ENCODE measurements at places on chromosomes 4 and X. TPM values are rescaled to one million over a fixed set of nuclear protein-coding genes. Genes with fewer than 3 reads are reported as not detected.

The PDE5A gene
- total RNA-seq: 0.94 TPM

- DNase-seq: no peak
Measured at GRCh38 chrX:37746951-37747350, 32.9 kb upstream of the CYBB start.

DNA sequence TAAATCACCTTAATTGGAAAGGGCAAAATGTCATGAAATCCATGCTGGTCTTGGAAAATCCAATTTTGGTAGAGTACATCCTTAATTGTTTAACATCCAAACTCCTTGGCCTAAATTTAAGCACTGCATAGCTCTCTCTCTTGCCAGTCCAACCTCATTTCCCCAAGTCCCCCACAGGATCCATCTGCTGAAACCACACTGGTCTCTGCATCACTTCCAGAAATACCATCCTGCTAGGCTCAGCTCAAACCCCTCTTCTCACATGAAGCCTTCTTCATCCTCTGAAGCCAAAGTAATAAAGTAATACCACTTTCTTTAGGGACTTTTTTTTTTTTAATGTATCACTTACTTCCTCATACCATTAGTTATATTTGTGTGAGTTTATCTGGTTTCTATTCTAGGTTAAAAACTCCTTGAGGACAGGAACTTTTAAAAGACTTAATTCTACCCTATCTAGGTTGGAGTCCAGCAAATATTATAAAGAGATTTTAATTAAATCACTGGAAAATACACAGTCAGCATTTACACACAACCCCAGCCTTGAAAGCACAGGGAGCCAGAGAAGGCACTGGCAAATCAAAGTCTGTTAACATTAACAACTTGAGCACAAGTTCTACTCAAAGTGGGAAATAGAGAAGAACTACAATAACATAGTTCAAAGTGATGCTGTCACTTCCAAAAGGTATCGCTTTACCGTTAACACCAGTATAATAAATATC is 16.7 kb upstream of the KLF3 start:
- DNase-seq: no peak

GRCh38 chr4:48906206-48907173 is at the start of gene OCIAD2:
OCIAD2 (minus strand) TSS chr4:48906774; CDS start chr4:48904549, 2,225 bp downstream.
- DNase-seq: peak; percentile 84

The EFHC2 gene
- 0.79 TPM for total RNA-seq

DNA sequence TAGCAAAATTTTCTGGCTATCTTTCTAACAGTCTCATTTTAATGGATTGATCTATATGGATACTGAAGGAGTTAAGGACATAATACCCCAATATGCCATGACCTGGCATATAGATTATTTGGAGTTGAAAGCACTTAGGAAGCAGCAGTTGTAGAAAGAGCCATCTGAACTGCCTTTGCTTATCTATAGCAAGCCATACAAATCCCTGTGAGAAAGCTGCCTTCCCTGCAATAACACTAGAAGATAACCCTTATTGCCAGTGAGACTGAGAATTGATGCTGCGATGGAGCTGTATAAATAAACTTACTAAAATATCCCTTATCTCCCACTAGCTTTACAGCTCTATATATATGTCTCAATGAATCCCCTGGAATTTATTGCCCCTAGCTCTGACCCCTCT is 346.3 kb downstream of the TECRL start:
- DNase-seq: no peak

DNA sequence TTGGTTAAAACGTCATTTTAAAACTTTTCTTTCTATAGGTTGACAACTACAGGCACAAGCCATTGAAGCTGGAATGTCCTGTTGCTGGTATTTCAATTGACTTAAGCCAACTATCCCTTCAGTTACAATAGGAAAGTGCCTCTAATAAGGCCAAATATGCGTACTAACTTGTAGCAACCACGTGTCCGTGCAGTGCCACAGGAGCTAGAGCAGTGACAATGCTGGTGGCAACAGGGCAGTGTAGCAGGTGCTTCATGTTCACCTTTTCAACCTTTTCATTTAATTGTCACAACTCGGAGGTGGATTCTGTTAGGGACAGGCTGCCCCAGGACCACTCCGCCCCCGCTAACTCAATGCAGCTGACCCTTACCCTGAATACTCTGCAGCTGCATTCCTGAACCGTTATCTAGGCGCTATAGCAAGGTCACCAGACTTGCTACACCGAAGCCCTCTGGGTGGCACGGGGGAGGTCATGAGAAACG is 37.7 kb downstream of the ERVMER34-1 start:
- DNase-seq: no peak

The PGAM4 gene
- not detected for total RNA-seq

GRCh38 chrX:136819031-136819703 is 38.4 kb upstream of the ARHGEF6 start:
- DNase-seq: no peak

- no peak for DNase-seq
Measured at GRCh38 chr4:150231107-150231770, 153.0 kb downstream of the DCLK2 start.

- no peak for DNase-seq
Measured at GRCh38 chr4:41213625-41214135, 662 bp downstream of the APBB2 start.

DNA sequence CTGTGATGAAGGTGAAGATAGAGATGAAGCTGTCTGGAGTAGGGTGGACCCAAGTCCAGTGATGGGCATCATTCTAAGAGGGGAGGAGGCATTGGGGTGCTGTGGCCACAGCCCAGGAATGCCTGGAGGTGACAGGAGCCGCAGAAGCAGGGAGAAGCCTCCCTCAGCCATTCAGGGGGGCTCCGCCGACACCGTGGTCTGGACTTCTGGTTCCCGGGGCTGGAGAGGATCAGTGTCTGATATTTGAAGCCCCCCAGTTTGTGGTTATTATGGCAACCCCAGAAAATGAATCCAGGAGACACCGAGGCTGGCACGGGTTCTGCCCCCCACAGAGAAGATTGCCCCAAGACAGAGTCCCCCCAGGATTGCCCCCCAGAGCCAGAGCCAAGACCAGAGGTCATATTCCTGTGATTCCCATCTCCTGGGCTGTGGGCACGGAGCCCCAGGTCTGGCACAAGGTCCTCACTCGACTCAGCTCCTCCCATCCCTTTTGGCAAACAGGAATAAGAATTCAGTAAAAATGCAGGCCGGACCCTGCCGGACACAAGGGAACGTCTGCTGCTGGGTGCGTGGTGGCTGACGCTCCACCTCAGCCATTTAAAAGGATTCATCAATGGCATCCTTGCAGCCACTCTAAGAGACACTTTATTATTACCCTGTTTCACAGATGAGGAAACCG is 116.6 kb downstream of the CPZ start:
- no peak for DNase-seq

DNA sequence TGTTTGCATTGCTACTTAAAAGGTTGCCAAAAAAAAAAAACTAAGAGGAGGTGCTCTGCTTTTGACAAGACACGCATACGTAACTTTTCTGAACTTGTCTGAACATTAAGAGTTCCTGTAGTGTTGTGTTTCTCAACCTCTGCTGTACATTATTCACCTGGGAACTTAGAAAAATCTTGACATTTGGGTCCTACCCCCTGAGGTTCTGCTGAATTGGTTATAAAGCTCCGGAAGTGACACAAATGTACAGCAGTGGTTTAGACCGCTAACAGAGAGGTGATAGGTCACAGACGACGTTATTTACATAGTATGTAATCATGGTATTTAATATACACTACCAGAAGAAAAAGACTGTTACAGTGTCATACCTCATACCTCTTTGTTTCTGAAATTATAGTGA is 61.1 kb downstream of the CPEB2 start:
- DNase-seq: no peak

- DNase-seq: no peak
Measured at GRCh38 chr4:1409491-1410425, 3.5 kb upstream of the NKX1-1 start.

DNA sequence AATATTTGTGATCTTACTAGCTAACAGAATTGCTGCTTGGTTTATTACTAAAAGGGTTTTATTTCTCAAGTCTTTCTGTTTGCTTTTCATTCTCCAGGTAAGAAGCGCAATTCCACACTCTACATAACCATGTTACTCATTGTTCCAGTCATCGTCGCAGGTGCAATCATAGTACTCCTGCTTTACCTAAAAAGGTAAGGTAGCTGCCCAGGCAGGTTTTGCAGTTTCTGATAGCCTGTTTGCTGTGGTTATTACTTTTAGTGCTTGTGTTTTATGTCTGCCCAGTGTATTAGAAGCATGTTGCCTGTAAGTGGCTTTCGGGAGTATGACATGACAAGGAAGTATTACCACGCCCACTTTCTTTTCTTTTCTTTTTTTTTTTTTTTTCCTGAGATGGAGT is 46.4 kb downstream of the IL13RA1 start:
- no peak for DNase-seq

The HOPX gene
- 71.1 TPM for total RNA-seq

DNA sequence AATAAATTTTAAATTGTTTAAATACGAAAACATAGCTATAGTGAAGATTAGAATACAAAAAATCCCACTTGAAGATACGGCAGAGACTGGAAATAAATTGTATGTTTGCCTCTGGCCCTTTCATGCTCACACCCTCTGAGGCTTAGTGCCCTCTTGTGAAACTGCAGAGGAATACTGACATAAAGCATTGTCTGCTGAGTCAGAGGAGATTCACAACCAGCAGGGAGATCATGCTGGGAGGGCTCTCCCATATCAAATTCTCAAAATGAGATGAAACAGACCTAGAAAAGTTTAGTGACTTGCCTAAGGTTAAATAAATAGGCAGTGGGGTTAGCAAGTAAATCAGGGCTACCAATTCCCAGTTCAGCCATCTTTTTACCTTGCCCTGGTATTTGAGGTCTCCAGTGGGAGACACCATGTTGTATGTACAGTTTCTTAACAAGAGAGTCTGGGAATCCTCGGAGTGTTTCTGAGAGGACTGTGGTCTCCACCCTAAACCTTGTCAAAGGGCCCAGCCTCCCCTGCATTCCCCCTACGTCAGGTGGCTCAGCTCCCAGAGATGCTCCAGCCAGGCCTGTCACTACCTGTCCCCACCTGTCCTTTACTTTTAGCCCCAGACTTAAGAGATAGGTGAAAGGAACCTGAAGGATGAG is 581.4 kb upstream of the DIPK2B start:
- no peak for DNase-seq

The CSN1S1 gene
- not detected for total RNA-seq

DNA sequence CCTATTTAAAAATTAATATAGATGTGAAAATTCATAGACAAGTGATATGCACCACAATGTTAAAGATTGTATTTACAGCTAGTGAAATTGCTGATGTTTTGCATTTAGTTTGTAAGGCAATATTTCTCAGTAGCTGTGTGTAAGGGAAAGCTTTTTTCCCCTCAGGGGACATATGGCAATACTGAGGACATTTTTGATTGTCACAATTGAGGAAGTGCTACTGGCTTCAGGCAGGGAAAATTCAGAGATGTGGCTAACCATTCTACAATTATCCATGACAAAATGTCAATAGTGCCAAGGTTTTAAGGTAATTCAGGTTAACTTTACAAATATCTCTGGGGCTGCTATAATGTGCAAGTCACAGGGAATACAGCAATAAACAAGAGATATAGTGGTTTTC is 66.1 kb upstream of the IL15 start:
- no peak for DNase-seq

The GPR173 gene
- total RNA-seq: 0.81 TPM

DNA sequence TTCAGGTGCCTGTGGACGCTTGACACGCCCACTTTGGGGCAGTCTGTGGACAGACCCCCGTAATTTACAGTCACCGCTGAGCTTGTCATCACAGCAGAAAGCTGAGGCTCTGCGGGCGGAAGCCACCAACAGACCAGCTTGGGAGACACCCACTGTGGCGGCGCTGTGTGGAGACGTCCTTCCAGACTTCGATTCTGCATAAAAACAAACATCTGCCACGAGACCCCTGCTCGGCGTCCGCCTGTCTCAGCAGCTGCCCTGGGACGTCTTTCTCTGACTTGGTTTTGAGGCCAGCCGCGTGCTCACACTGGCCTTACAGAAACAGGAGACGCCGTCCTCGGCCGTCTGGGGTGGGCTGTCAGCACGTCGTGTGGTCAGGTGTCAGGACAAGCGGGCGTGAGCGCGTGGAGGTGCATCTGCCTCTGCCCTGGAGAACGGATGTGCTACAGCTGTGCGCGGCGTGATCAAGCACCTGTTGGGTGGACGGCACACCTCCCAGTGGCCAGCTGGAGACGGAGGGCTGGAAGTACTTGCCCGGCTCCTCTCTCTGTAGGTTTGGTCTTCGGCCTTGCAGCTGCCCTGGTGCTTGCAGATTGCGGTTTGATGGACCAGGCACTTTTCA is 37.5 kb downstream of the PIGG start:
- no peak for DNase-seq

The GUCY1B1 gene
- total RNA-seq: 1.9 TPM

DNA sequence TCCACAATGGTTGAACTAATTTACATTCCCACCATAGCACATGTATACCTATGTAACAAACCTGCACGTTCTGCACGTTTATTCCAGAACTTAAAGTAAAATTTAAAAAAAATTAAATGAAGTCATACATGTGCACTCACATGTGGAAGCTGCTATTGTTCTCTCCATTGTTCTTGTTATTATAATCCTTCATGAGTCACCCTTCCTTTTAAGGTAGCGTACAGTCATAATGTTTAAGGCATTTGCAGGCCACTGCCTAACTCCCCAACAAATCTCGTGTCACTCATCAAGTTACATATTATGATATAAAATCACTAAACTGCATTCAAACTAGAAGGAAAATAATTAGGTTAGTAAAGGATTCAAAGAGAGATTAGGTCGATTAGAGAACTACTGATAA is 63.6 kb downstream of the SLC7A11 start:
- DNase-seq: no peak

DNA sequence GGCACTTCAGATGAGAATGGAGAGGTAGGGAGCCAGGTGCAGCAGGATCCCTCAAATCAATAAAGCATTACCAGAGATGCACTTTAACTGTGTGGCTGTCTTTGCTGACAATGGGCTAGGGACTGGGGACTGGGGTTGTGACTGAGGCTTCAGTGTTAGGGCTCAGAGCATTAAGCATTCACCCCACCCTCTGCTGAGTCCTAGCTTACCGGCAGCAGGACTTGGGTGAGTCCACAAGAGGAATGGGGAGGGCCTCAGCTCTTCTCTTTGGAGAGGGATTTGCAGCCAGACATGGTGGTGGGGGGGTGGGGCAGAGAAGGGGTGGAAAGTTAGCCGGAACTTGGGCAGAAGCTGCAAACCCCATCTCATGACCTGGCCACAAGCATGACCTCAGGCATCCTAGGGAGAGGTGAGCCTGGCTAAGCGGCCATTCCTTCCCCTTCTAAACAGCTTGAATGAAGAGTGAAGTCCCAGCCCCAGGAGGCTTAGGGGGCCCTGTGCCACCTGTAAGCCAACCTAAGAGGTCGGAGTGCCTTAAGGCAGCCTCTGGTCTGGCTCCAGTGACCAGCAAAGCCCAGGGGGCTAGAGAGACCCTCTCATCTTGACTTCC is 78.4 kb downstream of the STARD8 start:
- no peak for DNase-seq

The SUPT20HL1 gene
- total RNA-seq: not detected

The ZNF157 gene
- total RNA-seq: 0.60 TPM

The STOX2 gene
- not detected for total RNA-seq
